T1000 (cell line): ENCODE measurements at places on chromosomes 16 and 17.

GRCh38 chr16:56682703-56683397 lies 580 bp downstream of the MT1X start:
- no peak for DNase-seq

DNA sequence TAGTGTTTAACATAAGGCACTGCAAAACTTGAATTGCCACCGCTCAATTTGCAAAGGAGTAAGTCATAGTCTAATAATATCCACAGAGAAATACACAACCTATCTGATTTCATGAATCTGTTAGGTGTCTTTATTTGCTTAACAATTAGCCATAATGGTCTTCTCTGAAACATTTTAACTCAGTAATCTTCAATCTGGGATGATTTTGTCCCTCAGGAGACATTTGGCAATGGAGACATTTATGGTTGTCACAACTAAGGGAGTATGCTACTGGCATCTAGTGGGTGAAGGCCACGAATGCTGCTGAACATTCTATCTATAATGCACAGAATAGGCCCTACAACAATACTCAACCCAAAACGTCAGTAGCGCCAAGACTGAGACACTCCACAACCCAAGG lies 4.3 kb downstream of the UBE2G1 start:
- no peak for DNase-seq

DNA sequence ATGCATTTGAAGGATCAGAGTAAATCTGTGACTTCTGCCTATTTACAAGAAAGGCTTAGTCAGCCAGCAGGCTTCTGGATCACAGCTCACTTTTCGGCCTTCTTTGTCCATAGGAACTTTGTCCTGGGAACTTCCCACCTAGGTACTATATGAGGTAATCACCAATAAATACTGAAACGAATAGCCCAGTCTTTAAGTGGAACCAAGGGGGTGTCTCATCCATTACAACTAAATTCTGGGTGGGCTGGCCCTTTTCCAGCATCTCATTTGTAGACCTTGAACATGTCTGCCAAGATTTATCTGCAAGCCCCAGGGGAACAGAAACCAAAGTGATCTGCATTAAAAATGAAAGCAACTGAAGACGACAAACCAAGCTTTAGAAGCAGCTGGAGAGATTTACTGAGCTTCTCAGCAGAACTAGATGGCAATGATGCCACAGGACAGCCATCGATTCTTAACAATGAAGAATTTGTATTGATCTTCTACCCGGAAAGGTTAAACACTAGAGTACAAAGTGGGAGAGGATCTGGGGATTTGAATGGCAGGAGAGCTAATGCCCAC lies 55.5 kb downstream of the SNX11 start:
- no peak for DNase-seq

GRCh38 chr17:18332909-18333489 lies 17.9 kb downstream of the SMCR8 start:
- no peak for DNase-seq

DNA sequence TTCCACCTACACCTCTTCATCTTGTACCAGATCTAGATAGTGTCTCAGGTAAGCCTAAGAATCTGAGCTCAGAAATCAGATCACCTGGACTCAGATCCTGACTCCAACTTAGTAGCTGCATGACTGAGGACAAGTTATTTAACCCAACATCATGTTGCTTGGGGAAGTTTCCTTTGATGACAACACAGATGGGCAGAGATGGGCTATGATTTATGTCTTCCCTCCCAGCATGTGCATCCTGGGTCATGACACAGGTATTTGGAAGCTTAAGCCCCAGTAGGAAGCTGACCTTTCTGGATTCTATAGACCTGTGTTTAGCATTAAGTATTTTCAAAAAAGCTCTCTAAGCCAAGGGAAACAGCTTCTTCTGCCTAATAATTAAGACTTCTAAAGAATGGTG lies 12.4 kb upstream of the HEATR6 start:
- DNase-seq: no peak

DNA sequence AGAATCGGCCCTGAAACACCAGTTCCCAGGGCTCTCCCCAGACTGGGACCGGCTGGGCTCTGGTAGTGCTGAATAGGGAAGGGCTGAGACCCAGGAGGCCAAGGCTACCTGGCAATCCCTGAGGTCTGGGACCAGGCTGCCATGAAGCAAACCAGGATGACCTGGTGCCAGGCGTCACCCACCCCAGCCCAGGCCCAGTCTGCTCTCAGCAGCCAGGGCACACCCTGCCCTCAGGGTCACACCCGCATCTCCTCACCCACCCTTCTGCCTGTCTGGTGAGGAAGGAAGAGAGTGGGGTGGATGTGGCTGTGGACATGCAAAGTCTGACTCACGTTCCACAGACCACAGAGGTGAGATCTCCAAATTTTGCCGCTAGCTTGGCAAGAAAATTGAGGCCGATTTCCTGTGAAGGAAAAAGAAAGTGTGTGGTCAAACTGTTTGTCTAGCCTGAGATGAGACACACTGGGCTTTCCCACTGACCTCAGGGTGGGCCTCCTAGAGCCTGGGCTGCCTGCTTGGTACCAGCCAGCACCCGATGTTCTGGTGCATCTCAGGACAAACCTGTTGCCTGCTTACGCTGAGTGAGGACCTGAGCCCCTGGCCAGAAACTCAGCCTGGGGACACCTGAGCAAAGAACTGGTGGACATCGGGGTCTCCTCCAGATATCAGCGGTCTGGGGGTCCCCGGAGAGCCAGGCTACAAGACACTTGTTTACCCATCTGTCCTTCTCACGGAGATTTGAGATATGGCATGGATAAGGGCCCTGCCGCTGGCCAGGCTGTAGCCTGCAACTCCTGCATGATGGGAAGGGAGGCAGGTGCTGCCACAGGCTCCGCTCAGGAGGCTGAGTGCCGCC lies 6.3 kb upstream of the RAB37 start:
- no peak for DNase-seq

DNA sequence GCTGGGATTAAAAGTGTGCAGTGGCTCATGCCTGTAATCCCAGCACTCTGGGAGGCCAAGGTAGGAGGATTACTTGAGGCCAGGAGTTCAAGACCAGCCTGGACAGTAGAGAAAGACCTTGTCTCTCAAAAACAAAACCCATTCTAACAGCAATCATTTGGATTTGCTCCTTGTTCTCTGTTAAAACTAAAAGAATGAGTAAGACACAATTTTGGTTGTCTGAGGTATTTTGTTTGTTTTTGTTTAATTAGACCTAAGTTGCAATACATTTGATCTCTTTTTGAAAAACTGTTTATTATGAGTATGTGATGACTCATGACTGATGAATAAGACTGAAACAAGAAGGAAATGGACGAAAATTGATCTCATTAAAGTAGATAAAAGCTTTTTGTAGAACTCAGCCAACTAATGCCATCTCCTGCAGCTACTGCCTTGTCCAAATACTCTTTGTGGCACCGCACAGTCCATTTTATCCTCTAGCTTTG lies 29.0 kb downstream of the GLG1 start:
- DNase-seq: no peak

DNA sequence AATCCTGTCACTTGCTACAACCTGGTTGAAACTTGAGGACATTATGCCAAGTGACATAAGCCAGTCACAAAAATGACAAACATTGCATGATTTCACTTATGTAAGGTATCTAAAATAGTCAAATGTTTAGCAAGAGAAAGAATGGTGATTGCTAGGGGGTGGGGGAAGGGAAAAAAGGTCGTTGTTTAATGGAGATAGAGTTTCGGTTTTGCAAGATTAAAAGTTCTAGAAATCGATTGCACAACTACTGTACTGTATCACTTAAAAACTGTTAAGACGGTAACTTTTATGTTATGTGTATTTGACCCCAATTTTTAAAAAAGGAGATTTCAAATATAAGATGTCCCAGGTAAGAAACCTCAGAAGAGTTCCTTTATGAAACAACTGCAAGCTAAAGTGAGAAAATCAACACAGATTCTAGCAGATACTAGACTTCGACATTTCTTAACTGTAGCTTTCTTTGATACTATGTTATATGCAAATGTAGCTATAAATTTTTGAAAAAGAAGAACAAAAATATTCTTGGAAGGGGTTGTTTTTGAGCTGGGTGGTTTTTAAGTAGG lies 5.9 kb downstream of the MEOX1 start:
- no peak for DNase-seq

- no peak for DNase-seq
These were observed 36.5 kb downstream of the CPNE2 start for GRCh38 chr16:57128771-57129389.

DNA sequence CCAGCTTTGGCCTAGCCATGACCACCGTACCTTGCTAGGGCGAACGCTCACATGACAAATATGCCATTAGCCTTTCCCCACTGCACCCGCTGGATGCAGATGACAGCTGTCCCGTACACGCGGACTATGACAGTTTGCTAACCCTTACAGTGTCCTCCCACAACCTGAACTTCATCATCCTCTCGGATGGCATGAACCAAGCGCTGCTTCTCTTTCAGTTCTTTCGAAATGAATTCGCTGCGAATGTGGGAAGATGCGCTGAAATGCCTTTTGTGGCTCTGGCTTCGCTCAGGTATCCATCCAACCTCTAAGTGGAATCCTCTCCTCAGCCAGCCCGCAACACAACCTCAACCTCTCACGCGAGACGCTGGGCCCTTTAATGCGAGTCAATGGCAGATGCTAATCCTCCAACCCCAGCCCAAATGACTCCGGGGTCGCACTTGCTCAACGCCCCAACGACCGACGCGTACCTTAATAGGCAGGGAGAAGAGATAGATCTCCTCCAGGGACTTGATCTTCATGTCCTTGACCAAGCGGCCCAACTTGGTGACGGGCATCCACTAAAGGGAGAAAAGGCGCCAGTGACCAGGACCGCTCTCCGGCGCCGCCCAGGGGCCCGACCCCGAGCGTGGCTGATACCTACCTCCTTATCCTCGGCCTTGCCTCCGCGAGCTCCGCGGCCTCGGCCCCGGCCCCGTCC lies 670 bp downstream of the RPS2 start:
- DNase-seq: no peak

- no peak for DNase-seq
These were observed 17.9 kb downstream of the PDP2 start for GRCh38 chr16:66898207-66898606.

- no peak for DNase-seq
These were observed 25.2 kb upstream of the TNS4 start for GRCh38 chr17:40526668-40527067.

GRCh38 chr16:79845734-79846135 lies 245.2 kb upstream of the MAF start:
- no peak for DNase-seq

DNA sequence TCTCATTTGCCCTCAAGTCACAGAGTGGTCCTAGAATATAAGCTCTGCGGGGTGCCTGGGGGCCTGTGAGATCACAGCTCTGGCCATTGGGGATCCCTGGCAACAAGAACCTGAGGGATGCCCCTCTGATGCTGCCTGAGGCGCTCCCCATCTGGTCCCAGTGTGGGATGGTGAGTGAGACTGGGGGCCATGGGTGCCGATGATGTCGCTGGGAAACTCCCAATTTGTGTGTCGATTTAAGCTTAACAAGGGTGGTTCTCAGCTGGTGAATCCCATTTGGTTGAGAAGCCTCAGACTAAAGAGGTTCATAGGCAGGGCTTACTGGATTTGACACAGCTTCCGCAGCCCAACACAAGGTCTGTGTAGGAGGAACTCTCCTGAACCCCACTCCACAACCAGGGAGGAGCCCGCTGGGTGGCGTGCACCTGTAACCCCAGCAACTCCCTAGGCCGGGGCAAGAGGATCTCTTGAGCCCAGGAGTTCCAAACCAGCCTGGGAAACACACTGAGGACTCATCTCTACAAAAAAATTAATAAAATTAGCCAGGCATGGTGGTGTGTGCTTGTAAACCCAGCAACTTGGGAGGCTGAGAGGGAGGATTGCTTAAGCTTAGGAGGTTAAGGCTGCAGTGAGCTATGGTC lies 63.7 kb upstream of the SIAH1 start:
- DNase-seq: no peak

GRCh38 chr17:66605541-66605940 lies 229.4 kb upstream of the CACNG5 start:
- DNase-seq: no peak

- no peak for DNase-seq
These were observed 17.6 kb downstream of the SPAG9 start for GRCh38 chr17:51103050-51103449.

DNA sequence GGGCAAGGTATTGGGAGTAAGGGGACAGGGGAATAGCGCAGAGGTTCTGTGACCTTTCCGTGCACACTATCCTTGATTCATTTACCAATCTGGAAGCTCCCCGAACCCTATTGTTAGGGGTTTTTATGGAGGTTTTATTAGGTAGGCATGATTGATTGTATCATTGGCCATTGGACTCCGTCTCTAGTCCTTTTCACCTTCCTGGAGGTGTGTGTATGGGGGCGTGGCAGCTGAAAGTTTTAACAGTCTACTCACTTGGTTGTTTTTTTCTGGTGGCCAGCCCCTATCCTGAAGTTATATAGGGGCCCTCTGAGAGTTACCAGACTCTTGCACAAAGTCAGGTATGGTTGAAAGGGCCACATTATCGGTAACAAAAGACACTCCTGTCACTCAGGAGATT lies 23.0 kb downstream of the MAP2K4 start:
- no peak for DNase-seq

DNA sequence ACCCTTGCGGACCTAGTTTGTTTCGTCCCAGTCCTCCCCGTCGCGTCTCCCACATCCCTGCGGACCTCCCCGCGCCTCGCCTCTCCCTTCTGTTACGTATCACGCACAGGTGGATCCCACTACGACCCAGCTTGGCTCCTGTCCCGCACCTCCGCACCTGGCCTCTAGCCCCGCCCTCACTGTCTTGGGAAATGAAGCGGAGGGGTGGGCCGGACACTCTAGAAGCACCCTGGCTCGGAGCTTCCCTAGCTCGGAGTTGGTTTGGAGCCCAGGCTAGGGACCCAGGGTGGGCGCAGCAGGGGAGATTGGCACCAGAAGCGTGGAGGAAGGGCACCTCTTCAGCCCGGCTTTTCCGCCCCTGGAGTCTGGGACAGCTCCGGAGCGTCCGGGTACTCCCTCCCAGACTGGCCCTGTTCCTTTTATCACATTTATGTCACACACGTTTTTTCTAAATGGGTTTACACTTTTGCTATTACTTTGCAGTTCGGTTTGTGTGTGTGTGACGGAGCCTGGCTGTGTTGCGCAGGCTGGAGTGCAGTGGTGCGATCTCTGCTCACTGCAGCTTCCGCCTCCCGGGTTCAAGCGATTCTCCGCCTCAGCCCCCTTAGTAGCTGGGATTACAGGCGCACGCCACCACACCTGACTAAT lies 1.4 kb upstream of the CEMP1 start:
- no peak for DNase-seq

DNA sequence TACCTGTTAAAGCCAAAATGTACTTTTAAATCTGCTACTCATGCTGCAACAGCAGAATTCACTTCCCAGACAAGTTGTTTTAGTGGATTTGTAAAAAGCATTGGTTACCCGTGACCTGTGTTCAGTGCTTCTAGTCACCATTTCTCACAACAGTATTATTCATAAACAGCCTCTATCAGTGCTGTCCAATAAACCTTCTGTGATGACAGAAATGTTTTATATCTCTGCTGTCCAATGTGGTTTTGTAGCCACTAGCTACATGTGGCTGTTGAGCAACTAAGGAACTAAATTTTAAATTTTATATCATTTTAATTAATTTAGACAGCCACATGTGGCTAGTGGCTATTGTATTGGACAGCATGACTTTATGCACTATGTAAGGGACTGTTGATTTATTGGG lies 12.6 kb downstream of the MAP3K3 start:
- DNase-seq: no peak
